ENCODE measurements at places on chromosomes 3 and 15. TPM values are rescaled to one million over a fixed set of nuclear protein-coding genes. Genes with fewer than 3 reads are reported as not detected.
A peak's percentile ranks its signal among the peaks of the same experiment; 100 is the strongest.

DNA sequence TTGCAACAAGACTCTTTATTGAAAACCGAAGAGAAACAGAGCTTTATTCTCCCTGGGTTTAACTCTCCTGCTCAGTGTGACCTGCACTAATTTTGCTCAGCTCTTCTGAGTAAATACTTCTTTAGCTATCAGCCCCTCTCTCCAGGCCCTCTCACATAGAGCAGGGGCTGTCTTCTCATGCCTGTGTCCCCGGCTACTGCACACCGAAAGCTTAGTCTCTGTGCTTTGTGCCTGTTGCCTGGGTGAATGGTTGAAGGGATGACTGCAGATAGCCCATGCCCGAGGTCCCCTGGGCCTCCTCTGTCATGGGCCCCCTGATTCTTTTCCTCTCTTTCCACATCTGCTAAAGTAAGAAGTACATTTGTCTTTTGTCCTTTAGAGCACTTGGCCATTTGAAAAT is 195.9 kb downstream of the GABRG3 start:
- DNase-seq = no peak

DNA sequence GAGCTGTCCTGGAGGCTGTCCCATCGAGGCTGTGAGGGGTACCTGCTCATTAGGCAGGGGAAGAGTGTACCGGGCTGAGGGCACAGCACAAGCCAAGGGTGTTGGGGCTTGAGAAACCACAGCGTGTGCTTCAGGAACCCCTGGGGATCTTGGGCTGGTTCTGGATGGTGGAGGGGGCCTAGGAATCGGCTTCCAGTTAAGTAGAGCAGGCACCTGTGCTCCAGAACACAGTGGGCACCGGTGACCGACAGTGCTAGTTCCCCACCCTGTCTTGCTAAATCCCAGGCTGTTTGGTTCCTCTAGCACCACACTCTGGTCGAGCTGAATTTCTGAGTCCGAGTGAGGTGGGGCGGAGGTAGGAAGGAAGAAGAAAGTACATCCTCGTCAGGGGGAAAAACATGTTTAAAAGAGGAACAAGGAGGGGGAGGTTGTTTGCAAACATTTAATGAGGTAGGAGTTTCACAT is 29.1 kb downstream of the SLC6A6 start:
- no peak for DNase-seq

GRCh38 chr15:91857772-91858171 is 4.3 kb downstream of the SLCO3A1 start:
- peak; percentile 30 for DNase-seq

DNA sequence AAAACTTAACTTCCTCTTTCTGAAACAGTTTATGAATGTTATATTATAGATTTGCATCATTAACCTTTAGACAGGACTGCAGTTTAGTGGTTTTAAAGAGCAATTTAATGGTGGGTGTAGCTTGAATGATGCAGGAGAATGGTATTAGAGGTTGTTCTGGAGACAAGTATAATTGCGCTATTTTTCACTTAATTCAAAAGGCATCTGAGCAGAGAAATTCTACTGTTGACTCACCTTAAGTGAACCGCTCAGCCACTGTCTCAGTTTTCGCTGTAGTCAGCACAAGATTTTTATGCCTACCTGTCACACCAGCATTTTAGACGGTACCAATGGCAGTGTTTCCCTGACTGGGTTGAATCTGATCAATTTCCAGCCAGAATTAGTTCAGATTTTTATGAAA is 348.8 kb upstream of the DCBLD2 start:
- DNase-seq = no peak

DNA sequence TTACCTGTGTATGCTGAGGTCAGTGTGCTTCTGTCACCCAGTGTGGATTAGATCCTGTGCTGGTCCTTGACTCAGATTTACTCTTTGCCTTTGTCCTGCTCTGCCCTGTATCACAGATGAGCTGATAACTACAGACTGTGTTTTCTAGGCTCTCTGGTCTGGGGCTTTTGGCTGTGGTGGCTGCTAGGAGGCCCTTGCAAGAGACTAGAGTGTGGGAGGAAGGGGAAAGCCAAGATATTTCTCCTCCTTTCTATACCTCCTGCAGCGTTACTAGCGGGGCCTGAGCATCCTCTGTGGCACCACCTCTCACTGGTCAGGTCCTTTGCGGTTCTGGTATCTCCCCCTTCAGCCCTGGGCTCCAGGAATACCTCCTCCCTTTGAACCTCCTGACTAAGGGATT is 282.3 kb upstream of the TBC1D5 start:
- DNase-seq = no peak

- DNase-seq = no peak
Measured at GRCh38 chr3:14783480-14784086, 35.2 kb upstream of the FGD5 start.

GRCh38 chr15:70424937-70425411 is 327.3 kb upstream of the TLE3 start:
- no peak for DNase-seq

GRCh38 chr3:160169139-160169976 is 55.9 kb upstream of the C3orf80 start:
- DNase-seq = no peak

DNA sequence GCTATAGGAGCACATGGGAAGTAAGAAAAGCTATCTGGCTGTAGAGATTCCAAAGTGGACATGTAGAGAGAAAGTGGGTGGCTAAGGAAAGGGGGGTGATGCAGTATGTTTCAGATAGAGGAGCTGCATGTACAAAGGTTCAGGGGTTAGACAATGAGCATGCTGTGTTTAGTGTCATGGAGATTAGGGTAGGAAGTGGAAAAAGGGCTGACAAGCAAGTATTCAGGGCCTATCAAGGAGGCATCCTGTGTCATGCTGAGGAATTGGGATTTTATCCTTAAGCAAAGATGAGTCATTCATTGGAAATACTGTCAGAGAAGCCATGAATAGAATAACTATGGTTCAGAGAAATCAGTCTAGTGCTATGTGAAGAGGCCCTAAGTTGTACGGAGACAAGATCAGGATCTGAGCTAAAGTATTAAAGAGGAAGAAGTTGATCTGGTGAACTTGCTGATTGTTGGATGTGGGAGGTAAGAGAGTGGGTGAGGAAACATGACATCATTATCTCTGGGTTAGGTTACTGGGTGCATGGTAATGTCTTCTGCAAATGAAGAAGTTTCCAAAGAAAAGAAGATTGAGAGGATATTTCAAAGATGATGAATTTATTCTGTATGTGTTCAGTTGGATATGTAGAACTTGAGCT is 176.7 kb upstream of the GOLIM4 start:
- DNase-seq = no peak

DNA sequence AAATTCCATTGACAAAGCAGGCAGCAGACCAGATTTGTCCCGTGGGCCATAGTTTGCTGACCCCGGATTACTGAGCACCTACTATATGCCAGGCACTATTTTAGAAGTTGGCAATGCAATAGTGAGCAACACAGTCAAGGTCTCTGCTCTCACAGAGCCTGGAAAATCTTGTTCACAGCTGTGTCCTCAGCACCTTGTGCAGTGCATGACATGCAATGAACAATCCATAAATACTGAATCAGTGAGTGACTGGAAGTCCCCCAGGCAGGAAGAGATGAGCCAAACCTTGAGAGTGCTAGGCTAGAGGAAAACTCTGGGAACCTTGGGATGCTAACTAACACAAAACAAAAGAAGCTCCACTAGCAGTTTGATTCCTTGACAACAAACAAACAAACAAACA is 14.4 kb downstream of the TM4SF1 start:
- DNase-seq = no peak

DNA sequence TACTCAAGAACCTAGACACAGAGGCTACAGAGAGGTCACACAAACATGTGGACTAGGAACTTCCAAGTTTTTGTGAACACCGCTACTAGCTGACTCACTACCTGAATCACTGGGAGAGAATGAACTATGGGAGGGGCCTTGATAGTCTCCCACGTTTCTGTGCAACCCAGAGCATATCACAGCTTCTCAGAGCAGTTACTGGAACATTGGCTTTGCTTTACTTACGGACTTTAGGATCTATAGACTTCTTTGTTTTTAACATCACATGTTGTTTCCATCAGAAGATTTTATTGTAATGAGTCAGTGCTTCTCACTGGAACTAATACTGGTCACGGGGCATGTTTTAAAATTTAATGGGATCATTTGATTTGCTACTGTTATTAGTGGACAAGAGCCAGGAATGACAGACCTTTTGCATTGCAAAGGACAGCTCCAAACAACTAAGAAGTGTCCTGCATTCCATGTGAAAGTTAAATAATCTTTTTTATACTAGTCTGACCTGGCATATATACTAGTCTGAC is 35.6 kb downstream of the RTP4 start:
- no peak for DNase-seq

DNA sequence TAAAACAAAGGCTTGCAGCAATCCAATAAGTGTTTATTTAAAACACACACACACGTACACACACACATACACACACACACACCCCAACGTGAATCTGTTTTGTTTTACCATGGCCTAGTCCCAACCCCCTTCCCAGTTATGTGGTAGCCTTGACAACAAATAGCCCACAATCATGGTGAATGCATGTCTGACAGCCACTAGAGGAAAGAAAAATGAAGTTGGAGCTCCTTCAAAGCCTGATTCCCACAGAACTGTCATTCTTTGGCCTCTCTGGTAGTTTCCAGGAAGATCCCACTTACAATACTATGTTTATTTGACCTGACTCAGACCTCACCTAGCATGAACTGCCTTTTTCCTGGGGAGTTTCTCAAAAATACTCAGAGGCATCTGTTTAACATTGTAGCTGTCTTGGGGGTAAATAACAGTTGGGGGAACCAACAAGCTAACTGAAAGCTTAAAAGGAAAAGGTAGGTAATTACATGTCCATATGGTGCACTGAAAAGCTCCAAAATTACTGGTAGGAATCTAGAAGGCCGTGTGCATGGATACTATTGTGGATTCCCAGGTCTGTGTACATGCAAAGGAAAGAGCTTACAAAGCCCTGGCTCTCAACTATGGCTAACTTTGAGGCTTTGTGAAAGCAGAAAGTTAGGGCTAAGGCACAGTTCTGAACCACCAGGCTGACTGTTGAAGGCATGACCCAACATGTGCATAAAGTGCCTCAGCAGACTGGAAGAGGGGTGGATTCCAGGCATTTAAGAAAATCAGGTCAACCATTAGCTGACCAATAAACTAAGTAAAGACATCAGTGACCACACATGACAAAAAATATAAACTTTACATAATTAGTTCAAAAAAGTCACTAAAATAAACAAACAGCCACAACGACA is 65.3 kb downstream of the FAIM start:
- DNase-seq = no peak

DNA sequence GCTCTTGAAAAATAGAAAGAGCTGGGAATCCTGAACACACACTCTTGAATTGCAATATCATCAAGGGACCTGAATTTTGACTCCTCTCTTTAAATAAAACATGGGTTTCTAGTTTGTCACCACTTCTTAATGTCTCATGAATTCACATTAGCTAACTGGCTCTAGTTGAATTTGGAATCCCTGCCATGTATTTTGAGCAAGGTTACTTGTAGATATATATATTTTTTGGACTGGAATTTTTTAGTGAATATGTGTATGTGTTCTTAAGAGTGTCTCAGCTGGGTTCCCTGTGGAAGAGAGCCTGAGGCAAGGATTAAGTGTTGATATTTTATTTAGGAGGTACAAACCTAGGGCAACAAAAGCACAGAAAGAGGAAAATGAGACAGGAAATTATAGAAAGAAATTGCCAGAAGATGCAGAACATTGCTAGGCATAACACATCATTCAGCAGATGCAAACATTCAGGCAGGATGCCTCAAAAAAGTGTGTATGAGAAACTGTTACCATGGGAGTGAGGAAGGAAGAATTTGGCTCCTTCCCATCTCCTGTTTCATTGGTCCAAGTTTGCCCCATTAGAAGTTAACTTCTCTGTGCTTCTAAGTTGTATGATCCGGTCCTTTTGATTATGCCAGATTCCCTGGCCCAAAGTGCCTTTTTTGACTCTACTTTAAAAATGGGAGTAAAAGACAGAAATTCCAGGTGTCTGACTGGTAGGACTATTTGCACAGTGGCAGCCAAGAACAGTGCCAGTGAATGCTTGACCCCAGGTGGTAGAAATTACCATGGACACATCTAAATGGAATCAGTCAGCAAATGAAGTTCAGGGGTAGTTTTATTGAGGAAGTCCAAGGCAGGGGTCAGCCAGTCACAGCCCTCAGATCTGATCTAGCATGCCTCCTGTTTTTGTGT is 253.7 kb upstream of the TGFBR2 start:
- no peak for DNase-seq

DNA sequence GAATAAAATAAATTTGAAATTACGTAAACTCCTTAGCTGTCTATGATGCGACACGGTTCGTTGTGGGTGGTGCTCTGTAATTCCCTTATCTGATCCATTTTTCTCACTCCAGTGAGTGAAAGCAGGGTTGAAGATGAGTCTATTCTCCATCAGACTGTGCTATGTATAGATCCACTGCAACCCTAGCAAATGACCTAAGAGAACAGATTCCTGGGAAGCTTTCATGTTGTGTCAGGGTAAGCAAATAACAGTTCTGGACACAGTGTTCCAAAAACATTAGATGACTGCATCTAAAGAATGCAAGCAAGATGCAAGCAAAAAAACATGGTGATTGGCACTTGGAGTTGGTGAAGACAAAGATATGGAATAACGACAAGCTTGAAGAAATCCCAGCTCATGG is 239.3 kb downstream of the SLC9A9 start:
- DNase-seq = no peak

GRCh38 chr15:73927003-73927475 is 777 bp downstream of the LOXL1 start:
- no peak for DNase-seq

GRCh38 chr3:144433006-144433405 is 461.4 kb downstream of the DIPK2A start:
- DNase-seq = no peak

DNA sequence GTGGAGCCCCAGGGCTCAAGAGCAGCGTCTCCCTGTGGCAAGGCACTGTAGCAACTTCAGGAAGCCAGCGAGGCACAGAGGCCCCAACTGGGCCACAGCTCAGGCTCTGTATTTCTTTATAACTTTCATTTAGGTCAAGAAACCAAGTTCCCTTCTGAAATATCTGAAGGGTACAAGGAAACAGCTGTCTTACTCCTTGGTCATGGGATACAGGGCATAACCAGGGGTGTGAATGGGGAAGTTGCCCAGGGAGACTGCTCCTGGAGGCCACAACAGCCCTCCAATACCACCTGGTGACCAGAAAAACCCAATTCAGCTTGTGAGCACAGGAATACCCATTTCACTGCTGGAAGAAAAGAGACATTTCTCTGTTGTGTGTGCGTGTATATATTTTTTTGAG is 13.3 kb upstream of the SPTBN5 start:
- DNase-seq = no peak

Gene ZIC4
- polyA plus RNA-seq = not detected

Gene AADACL2
- not detected for polyA plus RNA-seq

Gene GRAMD2A
- not detected for polyA plus RNA-seq

Gene GRK7
- not detected for polyA plus RNA-seq

Gene NPHP3
- polyA plus RNA-seq = 3.0 TPM
